ENCODE measurements at places on chromosomes 16 and 17.
A peak's percentile ranks its signal among the peaks of the same experiment; 100 is the strongest.

DNA sequence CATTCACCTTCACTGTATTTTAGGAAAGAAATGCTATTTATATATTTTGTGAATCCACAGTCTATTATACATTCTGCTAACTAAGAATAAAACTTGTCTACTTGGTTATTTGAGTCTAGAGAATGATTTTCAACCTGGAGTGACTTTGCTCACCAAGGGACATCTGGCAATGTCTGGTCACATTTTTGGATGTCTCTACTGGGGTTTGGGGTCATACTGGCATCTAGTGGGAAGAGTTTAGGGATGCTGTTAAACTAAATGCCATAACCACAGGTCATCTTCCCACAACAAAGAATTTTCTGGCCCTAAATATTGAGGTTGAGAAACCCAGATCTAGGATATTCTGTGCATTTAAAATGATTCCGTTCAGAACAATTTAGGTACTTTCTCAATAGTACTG, 26.0 kb downstream of the KCNJ16 start:
- no peak for DNase-seq

DNA sequence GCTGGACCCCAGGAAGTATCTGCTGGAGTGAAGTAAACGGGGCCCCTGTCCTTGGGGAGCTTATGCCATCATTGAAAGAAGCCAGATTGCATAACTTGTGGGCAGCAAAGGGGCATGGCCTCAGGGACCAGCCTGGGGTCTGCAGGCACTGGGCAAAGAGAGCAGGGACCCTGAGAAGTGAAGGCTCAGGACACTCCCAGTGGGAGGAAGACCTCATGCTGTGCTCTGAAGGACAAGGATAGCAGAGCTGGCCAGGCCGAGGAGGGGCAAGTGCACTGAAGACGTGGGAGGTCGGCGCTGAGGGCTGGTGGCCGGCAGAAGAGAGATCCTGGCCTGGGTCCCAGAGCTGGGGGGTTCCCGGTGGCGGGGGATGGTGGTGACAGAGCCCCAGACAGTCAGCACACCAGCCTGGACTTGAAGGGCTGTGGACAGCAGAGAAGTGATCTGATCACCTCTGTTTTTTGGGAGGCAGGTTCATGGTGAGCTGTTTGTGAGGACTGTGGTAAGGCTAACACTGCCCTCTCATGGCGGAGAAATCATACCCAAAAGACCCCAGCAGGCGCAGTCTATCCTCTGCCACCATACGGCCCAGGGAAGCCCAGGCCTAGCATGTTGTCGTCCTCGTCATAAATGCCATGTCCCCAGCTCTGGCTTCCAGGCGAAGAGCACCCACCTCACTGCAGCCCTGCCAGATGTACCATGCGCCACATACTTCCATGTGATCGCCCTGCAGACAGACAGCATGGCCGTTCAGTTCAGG, 7.1 kb upstream of the CNP start:
- DNase-seq = no peak

DNA sequence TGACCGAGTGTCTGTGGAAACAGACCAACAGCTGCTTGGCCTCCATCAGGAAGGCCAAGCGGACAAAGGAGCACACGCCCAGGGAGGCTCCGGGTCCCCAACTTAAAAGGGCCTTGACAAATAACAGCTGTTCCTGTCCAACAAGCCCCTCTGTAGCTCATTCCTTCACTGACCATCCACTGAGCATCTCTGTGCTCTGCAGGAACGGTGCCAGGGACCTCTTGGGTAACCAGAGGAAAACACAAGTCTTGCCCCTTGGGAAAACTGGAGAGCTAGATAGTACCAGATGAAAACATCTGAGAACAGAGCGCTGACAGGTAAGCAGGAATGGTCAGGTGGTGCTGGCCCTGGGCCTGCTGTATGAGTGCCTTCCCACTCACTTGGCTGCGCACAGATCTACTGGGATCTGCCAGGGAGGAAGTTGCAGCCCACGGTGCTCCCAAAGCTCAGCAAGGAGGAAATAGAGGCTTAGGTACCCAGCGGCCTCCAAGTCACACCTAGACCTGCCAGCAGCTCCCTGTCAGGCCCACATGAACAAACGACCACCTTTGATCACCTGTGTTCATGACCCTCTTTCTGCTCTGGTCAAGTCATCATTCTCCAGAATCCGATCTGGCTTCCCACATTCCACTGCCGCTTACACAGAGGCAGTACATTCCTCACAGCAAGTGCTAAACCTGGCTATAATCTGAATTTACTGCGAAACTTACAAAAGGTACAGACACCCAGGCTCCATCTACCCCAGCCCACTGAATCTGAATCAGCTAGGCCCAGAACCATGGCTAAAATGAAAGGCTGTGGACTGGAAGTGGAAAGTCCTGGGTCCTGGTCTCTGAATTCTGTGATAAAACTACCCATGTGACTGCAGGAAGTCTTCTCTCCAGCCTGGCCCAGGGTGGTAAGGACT, 12.5 kb downstream of the DCAKD start:
- DNase-seq = no peak

DNA sequence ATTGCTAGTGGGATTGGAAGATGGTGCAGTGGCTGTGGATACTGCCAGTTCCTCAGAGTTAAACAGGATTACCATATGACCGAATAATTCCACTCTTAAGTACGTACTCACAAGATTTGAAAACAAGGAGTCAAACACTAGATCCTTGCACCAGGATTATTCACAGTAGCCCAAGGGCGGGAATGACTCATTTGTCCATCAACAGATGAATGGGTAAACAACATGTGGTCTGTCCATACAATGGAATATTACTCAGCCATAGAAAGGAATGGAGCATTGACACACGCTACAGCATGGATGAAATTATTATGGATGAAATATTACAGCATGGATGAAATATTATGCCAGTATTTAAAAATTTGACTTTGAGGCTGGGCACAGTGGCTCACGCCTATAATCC, 9.1 kb upstream of the MAPK8IP3 start:
- no peak for DNase-seq

DNA sequence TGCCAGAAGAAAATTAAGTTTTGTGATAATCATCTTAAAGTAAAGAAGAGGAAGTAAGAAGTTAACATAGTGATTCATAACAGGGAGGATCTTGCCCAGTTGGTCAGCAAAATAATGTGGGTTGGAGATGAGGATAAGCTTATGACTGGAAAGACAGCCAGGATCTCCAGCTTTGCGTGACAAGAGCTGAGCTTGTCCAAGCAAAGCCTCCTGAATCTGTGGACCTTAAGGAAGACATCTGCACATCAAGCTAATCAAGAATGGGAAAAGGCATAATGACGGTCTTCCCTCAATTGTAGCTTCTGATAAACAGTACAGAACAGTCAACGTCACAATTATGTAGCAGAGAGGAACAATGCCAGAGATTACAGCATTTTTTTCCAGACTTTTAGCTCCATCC, 744.7 kb upstream of the GOT2 start:
- no peak for DNase-seq

DNA sequence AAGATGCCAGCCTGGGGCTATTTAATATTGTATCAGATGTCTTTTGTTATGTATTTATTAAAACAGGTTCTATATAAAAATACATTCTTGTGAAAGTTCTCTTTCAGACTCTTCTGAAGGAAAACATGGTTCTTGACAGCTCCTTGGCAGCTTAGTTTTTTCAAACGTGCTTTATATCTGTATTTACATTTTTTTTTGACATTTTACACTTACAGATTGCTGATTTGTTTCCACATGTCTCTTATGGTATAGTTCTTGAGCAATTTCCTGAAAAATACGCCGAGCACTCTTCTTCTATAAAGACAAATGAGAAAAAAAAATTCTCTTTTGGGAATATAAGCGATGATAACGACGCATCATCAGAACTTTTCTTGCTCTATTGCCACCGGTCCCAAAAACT, 9.5 kb downstream of the IGSF6 start:
- DNase-seq = no peak

GRCh38 chr16:27344721-27345120, 30.9 kb downstream of the IL4R start:
- no peak for DNase-seq

GRCh38 chr16:1413684-1414531, 596 bp downstream of the UNKL start:
- peak; percentile 78 for DNase-seq

DNA sequence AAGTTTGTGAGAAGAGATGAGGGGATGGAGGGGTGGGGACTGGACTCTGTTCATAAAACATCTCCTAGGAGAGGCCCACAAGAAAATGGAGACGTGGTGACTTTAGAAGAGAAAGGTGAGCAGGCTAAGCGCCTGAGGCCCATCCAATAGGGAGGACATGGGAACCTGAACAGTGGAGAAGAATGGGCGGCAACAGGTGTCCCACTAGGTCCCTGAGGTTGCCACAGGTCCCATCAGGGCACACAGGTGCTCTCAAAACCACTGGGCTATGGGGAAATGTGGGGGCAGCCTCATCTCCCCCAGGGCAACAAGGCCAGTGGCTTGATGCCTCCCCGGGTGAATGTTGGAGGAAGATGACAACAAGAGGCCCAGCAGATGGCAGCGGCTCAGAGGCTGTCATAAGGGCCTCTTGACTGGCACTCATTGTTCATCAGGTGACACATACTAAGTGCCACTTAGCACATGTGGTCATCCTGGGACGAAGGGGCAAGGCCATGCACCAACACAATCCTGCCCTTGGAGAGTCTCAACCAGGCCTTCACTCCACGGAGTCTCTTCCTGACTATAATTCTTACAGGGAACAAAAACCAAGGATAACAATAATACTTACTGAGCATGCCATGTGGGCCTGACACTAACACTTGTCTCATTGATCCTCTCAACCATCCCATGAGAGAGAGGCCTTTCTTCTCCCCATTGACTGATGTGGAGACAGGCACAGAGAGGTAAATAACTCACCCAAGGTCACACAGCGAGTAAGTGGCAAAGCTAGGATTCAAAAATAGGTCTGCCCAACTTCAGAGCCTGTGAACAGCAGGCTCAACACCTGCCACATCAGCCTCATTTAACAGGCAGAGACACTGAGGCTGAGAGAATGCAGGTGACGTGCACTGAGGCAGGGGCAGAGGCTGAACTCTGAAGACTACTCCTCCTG, 38.0 kb downstream of the CUEDC1 start:
- DNase-seq = peak; percentile 34

- DNase-seq = no peak
Observed at GRCh38 chr16:11990702-11991390, 14.3 kb downstream of the SNX29 start.

DNA sequence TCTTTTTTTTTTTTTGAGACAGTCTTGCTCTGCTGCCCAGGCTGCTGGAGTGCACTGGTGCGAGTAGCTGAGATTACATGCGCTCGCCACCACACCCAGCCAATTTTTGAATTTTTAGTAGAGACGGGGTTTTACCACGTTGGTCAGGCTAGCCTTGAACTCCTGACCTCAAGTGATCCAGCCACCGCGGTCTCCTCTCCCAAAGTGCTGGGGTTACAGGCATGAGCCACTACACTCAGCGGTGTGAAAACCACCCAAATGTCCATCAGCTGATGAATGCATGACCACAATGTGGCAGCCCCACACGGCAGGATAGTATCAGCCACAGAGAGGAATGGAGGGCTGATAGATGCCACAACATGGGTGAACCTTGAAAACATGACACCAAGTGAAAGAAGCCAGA, 2.1 kb downstream of the P2RX5 start:
- DNase-seq = peak; percentile 59

DNA sequence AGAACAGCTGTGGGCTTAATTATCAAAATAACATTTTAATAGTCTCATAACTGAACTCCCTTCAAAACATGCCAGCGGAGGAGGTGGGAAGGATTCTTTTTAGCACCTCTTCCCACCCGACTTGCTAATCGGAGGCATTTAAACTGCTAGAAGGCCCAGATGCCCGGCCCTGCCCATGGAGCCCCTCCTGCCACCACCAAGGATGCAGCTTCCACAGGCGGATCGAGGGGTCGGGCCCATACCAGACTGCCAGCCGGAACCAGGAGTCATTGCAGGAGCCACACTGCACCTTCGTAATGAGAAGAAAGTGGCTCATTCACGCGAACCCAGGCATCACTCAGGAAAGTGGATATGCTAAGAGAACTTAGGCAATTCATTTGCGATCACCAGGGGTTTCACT, 201.2 kb downstream of the C16orf78 start:
- no peak for DNase-seq

GRCh38 chr17:4834681-4835020, 1.5 kb downstream of the MINK1 start:
- no peak for DNase-seq

DNA sequence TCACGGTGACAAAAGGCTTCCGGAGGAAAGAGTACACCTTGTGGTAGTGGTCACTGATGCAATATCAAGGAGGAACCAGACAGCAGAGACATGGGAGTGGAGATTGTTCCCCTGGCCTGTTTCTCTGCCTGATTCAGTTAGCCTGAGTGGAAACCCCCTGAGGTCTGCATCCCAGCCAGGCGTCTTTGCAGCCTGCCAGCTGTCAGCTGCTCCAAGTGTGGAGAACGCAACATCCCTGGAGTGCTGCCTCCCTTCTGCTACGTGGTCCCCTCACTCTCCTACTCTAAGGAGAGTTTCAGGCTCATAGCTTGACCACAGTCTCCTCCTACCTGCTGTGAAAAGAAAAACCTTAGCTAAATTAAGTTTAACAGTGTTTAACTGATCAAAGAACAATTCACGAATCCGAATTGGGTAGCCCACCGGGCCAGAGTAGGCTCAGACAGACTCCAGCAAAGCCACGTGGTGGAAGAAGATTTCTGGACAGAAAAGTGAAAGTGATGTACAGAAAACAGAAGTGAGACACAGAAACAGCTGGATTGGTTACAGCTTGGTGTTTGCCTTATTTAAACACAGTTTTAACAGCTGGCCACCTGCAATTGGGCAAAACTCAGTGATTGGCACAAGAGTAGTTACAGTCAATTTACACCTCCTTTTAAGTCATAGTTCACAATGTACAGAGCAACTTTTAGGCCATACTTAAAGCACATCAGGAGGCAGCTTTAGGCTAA, 188.6 kb downstream of the DNAH9 start:
- no peak for DNase-seq

DNA sequence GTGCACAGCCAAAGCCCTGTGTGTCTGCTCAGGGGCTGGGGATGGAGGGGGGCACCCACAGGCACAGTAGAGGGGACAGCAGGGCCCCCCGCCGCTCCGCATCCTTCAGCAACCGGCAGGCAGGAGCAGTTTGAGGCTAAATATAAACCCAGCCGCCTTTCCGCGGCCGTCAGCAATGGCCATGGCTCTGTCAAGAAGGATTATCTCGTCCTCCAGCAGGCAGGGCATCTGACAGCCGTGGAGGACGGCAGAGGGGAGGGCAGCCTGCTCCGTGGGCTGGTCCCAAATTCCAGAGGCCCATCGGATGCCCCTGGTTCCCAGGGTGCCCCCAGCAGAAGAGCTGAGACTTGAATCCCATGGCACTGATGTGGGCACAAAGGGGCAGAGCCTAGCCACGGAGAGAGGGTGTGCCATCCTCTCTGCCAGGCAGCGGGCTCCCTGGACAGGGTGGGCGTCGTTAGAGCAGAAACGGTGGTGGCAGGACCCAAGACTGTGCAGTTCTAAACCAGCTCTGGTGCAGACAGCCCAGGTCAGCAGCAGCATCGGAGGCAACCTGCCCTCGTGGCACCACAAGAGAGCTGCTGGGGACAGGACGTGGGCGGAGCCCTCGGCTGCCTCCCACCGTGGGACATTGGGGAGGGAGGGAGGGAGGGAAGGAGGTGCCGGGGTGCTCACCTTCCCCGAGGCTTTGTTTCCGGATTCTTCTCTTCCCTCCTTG, 198.8 kb upstream of the CIBAR2 start:
- DNase-seq = peak; percentile 34

GRCh38 chr17:74362069-74362405, 369 bp upstream of the BTBD17 start:
- DNase-seq = no peak
